ENCODE measurements at places on chromosomes 12 and 14. TPM values are rescaled to one million over a fixed set of nuclear protein-coding genes. Genes with fewer than 3 reads are reported as not detected.

Gene TAS2R7
- total RNA-seq = not detected

Gene SERPINA9
- 3.3 TPM for total RNA-seq

Gene CEP170B
- 10.2 TPM for total RNA-seq

Gene RND1
- 1.1 TPM for total RNA-seq

Gene FAM90A1
- not detected for total RNA-seq

Gene ZNF140
- 39.3 TPM for total RNA-seq

DNA sequence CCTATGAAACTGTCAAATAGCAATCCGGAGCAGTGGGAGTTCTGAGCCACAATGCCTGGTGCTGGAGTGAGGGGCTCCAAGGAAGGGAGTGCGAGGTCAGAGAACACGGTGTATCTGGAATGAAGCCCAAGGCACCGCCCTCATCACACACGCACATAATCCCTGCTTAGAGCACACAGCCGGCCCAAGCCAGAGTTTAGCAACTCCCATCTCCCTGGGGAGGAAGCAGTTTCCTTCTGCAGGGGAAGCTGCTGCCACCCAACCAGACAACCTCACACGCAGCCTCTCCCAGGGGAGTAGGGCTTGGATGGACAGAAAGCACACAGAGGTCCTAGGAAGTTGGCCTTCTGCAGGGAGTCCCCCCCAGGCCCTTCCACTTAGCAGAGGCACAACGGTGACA is 31.3 kb downstream of the ACTN1 start:
- DNase-seq = no peak

DNA sequence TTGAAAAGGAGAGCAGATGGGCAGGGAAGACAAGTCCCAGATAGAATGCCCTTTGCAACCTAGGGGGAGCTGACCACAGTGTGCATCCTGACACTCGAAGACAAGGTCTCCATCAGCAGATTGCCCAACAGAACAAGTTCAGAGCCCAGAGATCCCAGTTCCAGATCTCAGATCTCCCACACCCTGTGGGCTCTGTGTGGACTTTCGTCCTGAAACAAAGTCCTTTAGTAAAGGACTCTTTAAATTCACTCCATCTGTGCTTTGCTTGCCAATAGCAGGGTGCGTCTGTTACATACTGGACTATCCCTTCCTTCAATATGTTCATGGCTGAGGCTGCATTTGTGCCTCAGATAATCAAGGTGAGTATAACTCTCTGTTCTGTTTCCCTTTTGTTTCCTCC is 8.7 kb upstream of the C1RL start:
- DNase-seq = no peak

- no peak for DNase-seq
Observed at GRCh38 chr14:29442696-29443095, 485.0 kb downstream of the PRKD1 start.

- DNase-seq = no peak
Observed at GRCh38 chr12:42607584-42608058, 18.1 kb upstream of the PRICKLE1 start.

DNA sequence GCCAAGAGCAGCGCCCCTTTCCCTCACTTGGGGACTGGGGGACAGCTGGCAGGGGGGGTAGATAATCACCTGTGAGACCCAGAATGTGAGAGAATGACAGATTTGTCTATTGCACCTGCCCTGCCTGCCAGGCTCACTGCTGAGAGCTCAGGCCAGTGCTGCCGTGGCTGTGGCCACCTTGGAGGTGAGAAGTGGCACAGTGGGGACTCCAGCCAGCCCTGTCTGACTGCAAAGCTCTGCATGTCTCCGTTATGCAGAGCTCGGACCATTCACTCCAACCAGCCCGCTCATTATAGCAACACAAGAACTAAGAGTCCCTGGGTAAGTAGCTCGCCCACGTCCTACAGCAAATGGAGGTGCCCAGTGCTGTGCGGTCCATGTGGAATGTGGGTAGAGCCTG is 88.8 kb downstream of the DICER1 start:
- DNase-seq = no peak

DNA sequence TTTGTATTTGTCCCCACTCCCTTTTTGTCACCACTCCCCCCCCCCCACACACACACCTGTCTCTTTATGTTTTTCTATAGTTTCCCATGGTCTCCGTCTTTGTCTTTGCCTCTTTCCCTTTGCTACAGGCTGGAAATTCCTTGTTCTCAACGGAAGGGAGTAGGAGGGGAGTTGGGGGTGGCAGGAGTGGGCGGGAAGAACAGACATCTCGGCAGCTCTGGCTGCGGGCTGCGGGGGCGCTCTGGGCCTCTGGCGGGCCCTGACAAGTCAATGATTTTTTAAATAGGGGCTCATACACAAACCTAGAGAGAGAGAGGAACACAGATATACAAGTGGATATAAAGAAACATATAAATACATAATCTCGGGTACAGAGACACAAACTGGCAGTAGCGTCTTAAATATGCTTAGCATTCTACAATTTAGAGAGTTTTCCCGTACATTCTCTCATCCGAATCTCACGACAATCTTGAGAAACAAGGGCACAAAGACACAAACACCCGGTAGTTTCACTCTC is 2.4 kb upstream of the NAB2 start:
- peak; percentile 87 for DNase-seq

DNA sequence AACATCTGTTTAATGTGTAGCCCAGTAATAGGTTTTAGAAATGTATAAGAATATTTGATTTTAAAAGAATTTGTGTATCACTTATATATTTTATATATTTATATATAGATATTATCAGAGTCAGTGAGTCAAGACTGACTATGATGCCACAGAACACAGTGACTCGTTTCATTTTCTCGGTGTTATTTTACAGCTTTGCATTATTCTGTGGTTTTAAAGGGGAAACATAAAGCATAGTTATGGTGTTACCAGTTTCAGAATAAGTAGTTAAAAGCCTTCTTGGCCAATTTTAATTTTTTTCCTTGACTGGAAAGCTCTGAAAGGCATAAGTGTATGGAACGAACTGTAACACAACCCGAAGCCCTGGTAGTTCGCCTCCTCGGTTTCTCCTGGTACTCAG is 91.0 kb downstream of the GRIP1 start:
- no peak for DNase-seq

DNA sequence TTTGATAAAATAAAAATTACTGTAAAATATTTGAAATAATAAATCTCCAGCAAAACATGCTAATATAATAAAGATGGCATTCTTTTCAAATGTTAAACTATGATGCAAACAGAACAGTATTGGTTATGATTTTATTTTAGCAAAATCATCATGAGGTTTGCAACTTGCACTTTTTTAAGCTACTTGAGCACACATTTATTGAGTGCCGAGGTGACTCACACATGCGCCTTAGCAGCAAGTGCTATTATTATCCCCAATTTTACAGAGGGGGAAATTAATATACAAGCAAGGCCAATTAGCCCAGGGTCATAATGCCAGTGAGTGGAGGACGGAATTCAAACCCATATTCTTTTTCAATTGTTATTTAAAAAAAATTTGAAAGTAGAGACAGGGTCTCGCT is 7.3 kb downstream of the DYRK4 start:
- DNase-seq = no peak

DNA sequence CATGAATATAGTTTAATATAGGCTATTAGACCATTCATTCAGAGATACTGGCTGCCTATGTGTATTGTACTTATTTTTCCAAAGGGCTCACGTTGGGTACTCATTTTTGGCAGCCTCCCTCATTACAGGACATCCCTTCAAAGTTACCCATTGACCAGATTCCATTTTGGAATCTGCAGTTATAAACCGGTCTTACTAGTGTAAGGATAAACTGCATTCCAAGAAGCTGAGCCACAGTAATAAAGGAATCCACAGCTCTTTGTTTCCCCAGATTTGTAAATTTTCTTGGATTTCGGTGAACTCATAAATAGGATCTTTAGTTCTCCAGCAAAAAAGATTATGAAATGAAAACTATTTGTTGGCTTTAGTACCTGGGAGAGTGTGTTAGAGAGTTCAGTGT is 18.9 kb upstream of the CFL2 start:
- no peak for DNase-seq

DNA sequence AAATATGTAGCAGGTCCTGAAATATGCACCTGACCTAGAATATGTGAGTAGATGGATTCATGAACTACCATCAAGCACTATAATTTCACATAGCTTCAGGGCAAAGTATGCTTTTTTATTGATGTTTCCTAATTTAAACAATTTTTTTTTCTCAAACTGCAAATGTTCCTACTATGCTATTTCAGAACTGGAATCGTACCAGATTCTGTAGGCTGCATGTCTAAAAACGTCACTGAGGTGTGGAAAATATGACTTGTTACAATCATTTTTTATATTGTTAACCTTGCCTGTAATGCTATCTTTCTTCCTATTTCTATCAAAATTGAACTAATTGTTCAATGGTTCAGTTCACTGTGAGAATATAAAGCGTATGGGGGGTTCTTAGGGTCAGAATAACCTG is 78.0 kb upstream of the RERGL start:
- no peak for DNase-seq

- no peak for DNase-seq
Observed at GRCh38 chr14:51209457-51209856, 30.6 kb upstream of the TMX1 start.

GRCh38 chr12:132182711-132183365 is 38.6 kb downstream of the NOC4L start:
- DNase-seq = no peak

- DNase-seq = no peak
Observed at GRCh38 chr14:37844614-37845013, 249.2 kb downstream of the TTC6 start.

DNA sequence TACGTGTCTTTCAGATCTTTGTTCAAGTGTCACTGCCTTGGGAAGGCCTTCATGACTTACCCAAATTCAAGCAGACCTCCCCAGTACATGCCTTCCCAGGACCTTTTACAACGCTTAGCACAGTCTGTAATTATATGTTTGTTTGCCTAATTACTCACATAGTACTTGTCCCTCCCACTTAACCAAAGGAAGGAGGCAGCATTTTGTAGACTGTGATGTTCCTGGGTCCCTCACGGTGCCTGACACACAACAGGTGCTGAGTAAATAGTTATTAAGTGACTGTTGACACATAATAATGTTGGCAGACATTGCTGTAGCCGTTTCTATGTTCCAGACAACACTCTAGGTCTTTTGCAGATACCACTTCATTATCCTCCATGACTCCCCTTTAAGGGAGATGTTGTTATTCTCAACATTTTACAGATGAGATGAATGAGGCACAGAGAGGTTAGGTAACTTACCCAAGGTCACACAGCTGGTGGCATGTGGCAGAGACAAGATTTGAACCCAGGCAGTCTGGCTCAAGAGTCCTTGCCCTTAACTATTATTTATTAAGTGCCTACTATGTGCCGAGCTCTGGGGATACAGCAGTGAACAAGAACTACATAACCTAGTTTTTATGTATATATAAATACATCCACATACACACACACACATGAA is 130.7 kb downstream of the PHETA1 start:
- no peak for DNase-seq

DNA sequence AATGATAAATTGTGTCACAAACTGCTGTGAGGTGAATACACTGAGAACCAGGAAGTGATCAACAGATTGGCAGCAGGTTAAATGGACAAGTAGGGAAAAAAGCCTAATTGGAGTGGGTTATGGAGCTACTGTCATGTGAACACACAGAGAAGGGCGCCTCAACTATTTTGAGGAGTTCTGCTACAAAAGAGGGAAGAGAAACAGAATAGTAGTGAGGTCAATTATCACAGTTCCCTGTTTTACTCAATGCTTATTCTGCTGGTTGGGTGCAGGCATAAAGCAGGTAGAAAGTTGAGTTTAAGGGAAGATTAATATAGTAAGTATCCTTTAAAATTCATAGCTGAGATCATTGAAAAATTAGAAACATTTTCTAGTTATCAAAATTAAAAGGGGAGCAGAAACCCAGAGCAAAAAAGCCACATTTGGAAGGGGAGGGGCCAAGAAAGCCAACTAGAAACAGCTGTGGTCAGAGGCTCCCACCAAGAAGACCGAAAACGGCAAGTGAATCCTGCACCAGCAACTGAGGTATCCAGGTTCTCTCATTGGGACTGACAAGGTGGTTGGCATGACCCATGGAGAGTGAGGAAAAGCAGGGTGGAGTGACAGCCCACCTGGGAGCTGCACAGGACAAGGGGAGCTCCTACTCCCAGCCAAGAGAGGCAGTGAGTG is 105.7 kb downstream of the ZC3H14 start:
- DNase-seq = no peak

GRCh38 chr12:92676710-92677109 is 26.1 kb upstream of the PLEKHG7 start:
- DNase-seq = no peak

Measured in skin of body (tissue), 3 donors.